ENCODE measurements at places on chromosomes 6 and 20. TPM values are rescaled to one million over a fixed set of nuclear protein-coding genes. Genes with fewer than 3 reads are reported as not detected.

GRCh38 chr6:15876406-15876805 lies 213.6 kb upstream of the DTNBP1 start:
- no peak for DNase-seq

DNA sequence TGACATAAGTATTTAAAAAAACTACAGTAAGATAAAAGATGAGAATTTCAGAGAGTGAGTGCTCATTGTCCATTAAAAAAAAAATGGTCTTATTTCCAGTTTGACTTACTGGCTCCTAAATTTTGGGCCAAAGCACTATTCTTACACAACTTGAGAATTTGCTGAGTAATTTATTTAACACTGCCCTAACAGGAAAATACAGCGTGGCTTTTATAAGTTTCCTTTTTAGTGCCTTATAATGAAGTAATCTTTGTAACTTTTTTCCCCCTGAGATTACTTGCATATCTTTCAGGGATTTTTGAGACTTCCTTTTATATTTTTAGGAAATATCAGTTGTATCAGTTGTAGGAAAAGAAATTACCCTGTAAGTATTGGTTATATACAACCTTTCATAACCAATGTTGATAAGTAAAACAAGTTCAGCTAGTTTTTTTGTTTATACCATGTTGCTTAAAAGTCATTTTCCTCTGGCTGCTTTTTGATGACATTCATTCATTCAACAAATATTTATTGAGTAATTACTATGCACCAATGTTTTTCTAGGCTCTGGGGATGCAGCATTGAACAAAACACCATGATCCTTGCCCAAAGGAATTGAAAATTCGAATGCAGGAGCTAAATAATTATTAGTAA lies 106.4 kb upstream of the SGK1 start:
- DNase-seq, result no peak

GRCh38 chr6:159533016-159533415 lies 160.0 kb downstream of the SOD2 start:
- DNase-seq, result no peak

DNA sequence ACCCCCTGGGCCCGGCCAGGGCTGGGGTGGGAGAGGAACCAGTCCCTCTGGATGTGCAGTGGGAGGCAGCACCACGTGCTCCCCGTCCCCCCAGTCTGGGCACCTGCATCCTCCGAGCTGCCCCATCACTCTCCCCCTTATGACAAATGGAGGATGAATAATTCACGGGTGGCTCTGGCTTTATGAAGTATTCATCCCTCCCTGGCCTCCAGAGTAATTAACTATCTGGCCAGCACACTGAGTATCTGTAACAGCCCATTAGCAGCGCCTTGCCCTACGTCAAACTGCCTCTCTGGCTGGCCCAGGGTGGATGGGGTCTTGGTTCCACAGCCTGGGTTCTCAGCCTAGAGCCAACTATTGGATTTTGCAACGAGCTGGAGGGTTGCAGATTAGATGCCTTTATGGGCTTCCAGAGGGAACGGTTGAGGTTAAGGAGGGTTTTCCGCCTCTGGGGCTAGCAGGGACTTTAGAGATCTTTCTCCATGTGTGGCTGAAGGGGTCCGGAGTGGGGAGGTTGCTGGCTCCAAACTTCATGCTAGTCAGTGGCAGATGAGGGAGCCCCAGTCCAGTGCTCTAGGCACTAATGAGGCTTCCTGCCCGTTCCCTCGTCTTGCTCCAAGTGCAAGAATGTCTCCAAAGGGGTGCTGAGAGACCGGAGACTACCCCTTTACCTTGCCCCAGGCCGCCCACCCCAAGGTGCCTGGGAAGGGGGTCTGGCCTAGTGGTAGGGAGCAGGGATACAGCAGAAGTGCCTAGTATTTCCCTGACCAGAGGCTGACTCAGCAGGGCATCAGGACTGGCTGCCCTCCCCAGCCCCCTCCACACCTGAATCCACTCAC lies 53.5 kb upstream of the MLN start:
- no peak for DNase-seq

Gene SYCP2
- 1.2 TPM for total RNA-seq

Gene NKX2-4
- not detected for total RNA-seq

- no peak for DNase-seq
Measured at GRCh38 chr6:142891454-142891853, 53.5 kb downstream of the HIVEP2 start.

DNA sequence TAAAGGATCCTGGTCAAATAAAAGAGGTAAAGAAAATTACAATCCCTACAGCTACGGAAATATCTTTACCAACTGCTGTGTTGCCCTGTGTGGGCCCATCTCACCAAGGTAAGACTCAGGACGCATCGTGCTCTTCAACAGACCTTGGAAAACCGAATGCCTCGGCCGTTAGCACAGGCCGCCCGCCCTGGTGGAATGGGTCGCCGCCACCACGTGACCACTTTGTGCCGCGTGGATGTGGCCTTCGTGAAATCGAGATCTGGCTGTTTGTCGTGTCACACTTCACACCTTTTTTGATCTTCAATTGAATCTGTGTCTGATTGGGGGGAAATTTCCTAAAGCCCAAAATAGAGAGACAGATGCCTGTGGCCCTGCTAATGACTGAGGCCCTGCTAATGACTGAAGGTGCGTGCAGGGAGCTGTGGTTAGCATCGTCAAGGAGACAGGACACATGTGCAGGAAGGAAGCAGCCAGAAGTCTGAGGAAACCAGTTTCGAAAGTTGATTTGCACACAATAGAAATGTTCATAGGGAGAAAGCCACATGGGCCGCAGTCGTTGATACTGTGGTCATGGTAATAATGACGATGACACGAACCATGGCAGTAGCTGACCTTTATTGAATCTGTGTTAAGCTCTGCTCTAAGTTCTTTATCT lies 175.7 kb upstream of the SNX9 start:
- no peak for DNase-seq

Gene TFEB
- total RNA-seq, result 14.1 TPM

Gene FAM217A
- total RNA-seq, result not detected

GRCh38 chr6:27187231-27188060 lies 60.1 kb upstream of the PRSS16 start:
- no peak for DNase-seq

DNA sequence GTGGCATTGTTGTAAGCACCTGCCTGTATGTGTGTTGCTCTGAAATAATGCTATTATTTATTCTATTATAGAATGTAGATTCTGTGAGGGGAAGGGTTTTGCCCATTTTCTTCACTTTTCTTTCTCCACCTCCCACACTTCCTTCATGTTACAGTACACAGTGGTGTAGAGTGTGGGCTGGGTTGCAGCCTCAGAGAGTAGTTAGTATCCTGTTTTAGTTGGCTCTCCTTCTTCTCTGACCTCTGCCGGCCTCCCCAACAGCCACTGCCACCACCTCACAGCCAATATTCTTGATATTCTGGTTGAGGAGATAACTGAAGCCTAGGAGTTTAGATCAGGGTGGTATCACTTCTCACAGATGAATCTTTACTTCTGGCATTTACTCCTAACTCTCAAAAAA lies 143.4 kb downstream of the BCKDHB start:
- DNase-seq, result no peak

DNA sequence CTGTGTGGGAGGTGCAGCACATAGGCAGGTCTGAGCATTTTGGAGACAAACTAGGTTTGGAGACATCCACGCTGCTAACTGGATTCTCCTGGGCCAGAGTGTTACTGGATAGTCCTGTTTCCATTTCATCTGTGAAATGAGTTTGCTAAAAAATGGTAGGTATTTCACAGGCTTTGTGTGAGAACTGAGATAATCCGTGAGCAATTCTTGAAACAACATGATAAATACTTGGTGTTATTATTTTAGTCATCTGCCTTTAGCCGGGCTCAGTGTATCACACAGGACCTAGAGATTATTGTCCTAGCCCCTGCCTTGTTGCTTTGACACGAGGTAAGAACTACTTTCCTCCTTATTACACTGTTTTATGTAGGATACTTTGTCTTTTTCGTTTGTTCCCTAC lies 63.0 kb downstream of the PRR18 start:
- DNase-seq, result no peak

DNA sequence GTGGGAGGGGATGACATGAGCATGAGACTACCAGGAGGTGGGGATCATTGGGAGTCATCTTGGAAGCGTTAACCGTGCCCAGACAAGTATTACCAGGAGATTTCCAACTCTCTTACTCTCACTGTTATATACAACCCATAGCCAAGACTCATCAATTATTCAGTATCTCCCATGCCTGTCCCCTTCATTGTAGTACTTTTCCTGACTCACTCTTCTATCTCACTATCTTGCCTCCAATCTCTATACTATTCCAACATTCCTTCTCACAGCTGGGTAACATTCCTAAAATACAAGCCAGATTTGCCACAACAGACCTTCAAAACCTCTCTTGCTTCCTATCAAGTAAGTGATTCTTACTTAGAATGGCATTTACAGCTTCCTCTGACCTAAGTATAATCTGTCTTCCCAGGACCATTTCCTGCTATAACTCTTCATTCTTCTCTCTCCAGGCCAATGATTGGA lies 226.3 kb upstream of the SMLR1 start:
- no peak for DNase-seq

GRCh38 chr20:31695849-31696804 lies 26.5 kb downstream of the BCL2L1 start:
- no peak for DNase-seq

Gene SYCP2L
- not detected for total RNA-seq

- no peak for DNase-seq
Measured at GRCh38 chr20:12928755-12929401, 79.9 kb upstream of the SPTLC3 start.

- no peak for DNase-seq
Measured at GRCh38 chr20:20566516-20566915, 145.9 kb downstream of the RALGAPA2 start.

DNA sequence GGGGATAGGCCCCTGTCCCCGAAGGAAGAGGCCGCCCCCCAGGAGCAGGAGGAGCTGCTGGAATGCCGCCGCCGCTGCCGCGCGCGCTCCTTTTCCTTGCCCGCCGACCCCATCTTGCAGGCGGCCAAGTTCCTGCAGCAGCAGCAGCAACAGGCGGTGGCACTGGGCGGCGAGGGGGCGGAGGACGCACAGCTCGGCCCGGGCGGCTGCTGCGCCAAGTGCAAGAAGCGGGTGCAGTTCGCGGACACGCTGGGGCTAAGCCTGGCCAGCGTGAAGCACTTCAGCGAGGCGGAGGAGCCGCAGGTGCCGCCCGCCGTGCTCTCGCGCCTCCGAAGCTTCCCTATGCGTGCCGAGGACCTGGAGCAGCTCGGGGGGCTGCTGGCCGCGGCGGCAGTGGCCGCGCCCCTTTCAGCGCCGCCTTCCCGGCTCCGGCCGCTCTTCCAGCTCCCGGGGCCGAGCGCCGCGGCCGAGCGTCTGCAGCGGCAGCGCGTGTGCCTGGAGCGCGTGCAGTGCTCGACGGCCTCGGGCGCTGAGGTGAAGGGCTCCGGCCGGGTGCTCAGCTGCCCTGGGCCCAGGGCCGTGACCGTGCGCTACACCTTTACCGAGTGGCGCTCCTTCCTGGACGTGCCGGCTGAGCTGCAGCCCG lies 630 bp downstream of the PPP1R3G start:
- peak; percentile 34 for DNase-seq

GRCh38 chr20:23419995-23420901 lies 1.0 kb downstream of the NAPB start:
- peak; percentile 35 for DNase-seq

DNA sequence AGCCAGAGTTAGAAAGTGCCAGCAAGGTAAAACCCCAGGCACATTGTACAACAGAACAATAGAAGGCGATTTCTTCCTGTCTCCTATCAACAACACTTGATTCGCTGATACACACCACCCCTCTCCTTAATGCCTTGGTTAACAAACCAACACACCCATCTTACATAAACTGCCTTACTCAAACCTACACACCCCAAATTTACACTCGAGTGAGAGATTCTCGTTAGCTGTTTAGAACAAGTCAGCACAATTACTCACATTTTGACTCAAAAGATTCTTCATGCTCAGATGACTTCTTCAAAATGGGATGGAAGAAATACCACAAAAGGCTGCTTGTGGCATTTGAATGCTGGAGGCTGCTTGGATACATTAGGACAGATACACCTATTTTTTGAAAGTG lies 80.0 kb upstream of the FOXQ1 start:
- no peak for DNase-seq

GRCh38 chr20:36859700-36860330 lies 16.1 kb upstream of the TLDC2 start:
- DNase-seq, result no peak

Gene F13A1
- total RNA-seq, result 58.8 TPM

Gene VIP
- total RNA-seq, result 0.77 TPM

- DNase-seq, result no peak
Measured at GRCh38 chr6:53679446-53679933, 13.9 kb upstream of the KLHL31 start.

Gene BACH2
- total RNA-seq, result 4.7 TPM

GRCh38 chr6:157035546-157035945 lies 258.4 kb downstream of the ARID1B start:
- DNase-seq, result no peak

DNA sequence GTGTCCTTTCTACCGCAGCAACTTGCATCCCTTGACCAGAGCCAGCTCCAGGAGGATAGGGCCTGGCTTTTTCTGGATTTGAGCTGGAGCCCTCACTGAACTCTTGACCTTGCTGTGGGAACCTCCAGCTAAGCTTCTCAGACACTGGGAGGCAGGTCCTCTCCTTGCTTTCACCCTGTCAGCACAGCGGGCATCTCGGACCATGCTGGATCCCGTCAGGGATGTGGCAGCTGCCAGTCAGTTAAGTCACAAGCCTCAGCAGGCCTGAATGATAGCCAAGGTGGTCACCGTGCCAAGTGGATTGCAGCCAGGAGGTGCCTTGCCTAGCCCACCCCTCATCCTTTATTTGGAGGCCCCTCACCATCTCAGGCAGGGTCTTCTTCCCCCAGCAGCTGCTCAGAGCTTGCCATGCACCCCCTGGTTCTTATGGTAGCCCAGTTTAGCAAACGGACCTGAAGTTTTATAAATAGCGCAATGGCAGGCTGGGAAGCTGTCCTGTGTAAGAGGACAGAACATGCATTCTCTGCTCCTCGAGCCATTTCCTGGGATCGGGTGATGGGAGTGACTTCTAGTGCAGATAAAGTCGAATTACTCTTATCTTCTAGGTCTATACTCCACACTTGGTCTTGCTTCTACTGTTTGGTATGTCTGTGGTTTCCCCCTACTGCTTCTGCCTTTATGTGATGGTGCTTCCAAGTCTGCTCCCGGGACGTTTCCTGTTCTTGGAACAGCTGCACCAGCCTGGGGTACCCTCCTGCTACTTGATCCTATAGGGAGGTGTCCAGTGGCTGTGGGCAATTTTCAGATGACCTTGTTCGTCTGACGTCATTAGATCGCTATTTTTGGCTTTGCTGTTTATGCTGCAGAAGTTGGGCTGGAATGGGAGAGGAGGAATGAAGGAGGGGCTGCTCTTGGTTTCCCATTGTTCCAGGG lies 7.1 kb upstream of the MYLK2 start:
- no peak for DNase-seq

DNA sequence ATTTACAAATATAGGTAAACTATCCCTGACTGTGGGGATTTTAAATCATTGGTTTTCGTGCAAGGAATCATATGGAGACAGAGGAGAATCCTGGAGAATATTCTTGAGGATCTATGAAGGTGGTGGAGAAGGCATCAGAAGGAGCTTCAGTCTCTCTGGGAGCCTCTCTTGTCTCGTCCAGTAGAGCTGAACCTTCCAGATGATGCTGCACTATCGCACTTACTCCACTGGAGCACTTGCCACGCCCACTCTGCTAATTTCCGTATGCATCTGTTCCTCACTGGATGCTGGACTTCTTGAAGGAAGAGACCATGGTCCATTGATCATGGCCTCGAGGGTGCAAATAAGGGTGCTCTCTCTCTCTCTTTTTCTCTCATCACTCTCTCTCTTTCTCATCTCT lies 36.8 kb downstream of the C6orf118 start:
- no peak for DNase-seq
